ENCODE measurements at places on chromosomes 13 and 19.

GRCh38 chr13:93690139-93690538, 463.5 kb downstream of the GPC6 start:
- DNase-seq: no peak

DNA sequence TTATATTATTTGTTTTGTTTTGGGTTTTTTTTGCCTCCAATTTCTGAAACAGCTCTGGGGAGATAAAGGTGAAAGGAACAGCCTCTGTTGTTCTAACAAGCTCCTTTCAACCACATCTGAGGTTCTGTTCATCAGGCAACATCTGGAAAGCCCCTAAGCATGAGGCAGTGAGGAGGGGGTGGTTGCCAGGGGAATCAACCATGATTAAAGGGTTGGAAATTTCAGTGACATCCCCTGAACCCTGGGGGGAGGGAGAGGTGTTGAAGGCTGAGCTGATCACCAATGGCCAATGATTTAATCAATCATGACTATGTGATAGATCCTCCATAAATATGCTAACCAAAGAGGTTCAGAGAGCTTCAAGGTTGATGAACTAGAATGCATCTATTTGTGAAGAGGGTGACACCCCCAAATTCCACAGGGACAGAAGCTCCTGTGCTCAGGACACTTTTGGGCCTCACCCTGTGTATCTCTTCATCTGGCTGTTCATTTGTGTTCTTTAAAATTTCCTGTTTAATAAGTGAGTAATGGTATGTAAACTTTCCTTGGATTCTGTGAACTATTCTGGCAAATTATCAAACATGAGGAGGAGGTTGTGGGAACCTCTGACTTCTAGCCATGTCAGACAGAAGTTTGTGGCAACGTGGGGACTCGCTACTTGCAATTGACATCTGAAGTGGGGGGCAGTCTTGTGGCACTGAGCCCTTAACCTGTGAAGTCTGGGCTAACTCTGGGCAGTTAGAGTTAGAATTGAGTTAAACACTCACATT, 221.3 kb downstream of the NHLRC3 start:
- DNase-seq: no peak

- DNase-seq: peak; percentile 37
Measured at GRCh38 chr19:45322311-45322710, 364 bp downstream of the CKM start.

- no peak for DNase-seq
Measured at GRCh38 chr19:18439025-18439909, 1.3 kb upstream of the ISYNA1 start.

- no peak for DNase-seq
Measured at GRCh38 chr19:57421037-57421436, 10.1 kb downstream of the ZNF17 start.

GRCh38 chr19:4018140-4018613, 10.6 kb downstream of the PIAS4 start:
- DNase-seq: no peak

- no peak for DNase-seq
Measured at GRCh38 chr19:38932425-38933179, 1.9 kb downstream of the MRPS12 start.

DNA sequence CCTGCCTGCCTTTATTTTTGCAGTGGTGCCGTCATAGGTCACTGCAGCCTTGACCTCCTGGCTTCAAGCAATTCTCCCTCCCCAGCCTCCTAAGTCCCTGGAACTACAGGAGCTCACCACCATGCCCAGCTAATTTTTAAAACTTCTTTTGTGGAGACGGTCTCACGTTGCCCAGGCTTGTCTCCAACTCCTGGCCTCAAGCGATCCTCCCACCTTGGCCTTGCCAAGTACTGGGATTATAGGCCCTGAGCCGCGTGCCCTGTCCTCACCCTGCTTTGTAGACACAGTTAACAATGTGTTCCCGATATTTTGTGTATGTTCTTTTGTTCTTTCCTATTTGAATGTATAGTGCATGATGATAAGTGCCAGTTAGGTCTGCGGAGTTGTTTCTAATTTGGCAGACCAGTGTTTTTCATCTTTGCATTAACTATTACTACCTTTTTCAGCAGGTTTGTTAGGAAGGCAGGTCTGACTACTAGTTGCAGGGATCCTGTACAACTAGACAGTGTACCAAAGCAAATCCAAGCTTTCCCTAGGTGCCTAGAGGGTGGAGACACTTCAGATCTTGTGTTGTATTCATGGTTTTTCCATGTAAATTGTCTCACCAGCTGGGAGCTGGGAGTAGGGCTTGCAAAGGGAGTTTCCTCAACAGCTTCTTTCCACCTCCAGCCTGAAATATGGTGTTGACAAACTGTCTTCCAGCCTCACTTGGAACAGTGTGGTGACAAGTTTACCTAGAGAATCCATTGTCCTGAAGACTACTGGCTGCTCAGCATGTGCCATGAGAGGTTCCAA, 9.5 kb upstream of the WTIP start:
- no peak for DNase-seq

DNA sequence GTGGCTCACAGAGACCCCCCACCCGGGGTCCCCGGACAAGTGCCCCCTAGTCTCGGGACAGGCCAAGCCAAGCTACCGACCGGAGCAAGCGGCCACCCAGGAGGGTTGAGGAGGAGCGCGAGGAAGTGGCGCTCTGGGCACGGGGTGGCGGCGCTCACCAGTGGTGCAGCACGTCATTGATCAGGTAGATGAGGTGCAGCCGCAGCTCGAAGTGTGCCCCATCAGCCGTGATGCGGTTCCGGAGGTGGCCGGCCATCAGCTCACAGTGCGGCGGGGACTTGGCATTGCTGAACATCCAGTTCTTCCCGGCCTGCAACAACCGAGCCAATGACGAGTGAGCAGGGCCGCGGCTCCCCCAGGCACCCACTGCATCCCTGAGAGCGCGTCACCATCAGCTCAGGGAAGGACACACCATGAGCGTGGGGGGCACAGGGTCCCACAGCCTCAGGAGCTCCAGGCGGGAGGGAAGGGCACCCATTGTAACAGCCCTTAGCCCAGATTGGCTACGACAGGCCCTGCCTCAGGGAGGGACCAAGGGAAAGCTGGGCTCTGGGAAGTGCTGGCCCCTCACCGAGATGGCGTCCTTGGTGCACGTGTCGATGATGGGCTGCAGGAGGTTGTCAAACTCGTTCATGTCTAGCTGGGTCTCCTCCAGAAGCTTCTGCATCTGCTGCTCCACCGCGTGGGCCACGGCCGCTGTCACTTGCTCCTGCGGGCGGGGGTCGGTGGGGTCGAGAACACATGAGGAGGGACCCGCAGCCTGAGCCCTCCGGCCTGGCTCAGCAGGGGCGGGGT, 9.6 kb downstream of the CHERP start:
- no peak for DNase-seq

GRCh38 chr19:33508431-33508830, 13.2 kb downstream of the PEPD start:
- DNase-seq: no peak

- DNase-seq: no peak
Measured at GRCh38 chr13:46643165-46643777, 90.3 kb downstream of the LRCH1 start.

Measured in NCI-H1105 treated with DMSO at 0.1 percent for 48 hours (cell line).